ENCODE measurements at places on chromosomes 5 and 9. TPM values are rescaled to one million over a fixed set of nuclear protein-coding genes. Genes with fewer than 3 reads are reported as not detected.

DNA sequence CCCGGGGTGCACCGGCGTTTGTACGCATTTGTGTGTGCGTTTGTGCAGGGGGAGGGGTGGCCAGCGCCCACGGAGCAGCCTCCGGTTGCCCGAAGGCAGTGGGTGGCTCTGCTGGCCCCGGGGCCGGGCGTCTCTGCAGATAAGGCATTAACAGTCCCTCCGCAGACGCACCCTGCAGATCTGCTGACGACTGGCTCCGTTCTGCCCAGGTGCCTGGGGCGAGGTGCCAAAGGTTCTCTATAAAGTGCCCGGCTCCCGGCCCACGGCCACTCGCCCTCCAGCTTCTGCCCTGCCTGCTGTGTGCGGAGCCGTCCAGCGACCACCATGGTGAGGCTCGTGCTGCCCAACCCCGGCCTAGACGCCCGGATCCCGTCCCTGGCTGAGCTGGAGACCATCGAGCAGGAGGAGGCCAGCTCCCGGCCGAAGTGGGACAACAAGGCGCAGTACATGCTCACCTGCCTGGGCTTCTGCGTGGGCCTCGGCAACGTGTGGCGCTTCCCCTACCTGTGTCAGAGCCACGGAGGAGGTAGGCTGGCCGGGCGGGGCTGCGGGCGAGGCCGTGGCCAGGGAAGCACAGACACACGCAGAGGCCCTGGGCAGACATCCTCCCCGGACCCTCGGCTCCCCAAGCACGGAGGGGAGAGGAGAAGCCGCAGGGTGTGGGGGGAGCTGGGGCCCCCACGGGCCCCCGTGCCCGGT lies at the start of gene SLC6A19:
TSS of gene SLC6A19 (plus strand) at position 269 of the 699 bp plus-strand sequence. CDS start at position 325, 56 bp downstream.
- DNase-seq: no peak

- DNase-seq: no peak
Observed at GRCh38 chr5:135204151-135204600, 170.1 kb upstream of the PITX1 start.

DNA sequence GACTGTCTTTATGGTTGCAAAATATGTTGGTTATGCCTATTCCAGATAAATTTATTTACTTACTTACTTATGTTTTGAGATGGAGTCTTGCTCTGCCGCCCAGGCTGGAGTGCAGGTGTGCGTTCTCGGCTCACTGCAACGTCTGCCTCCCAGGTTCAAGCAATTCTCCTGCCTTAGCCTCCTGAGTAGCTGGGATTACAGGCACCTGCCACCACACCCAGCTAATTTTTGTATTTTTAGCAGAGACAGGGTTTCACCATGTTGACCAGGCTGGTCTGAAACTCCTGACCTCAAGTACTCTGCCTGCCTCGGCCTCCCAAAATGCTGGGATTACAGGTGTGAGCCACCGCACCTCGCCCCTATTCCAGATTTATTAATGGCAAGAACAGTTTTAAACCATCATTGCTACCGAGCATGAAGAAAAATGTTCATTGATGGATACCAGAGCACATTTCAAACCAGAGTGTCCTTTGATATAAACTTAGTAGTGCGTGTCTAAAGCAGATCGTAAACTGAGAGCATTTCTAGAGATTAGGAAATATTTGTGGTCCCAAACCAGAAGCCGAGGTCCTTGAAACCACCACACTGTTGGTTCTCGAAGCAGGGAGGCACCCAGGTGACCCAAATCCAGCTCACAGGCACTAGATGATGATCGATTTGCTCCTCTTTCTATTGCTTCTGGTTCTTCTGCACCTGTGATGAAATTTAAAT lies 85.2 kb downstream of the GRAMD2B start:
- DNase-seq: no peak

- DNase-seq: no peak
Observed at GRCh38 chr5:93252165-93252564, 328.9 kb downstream of the NR2F1-AS1 start.

GRCh38 chr5:119070578-119070827 lies 384 bp upstream of the DMXL1 start:
- DNase-seq: no peak

- no peak for DNase-seq
Observed at GRCh38 chr5:10513501-10514442, 50.1 kb upstream of the ANKRD33B start.

GRCh38 chr9:76112151-76112550 lies 221.7 kb downstream of the PCSK5 start:
- no peak for DNase-seq

DNA sequence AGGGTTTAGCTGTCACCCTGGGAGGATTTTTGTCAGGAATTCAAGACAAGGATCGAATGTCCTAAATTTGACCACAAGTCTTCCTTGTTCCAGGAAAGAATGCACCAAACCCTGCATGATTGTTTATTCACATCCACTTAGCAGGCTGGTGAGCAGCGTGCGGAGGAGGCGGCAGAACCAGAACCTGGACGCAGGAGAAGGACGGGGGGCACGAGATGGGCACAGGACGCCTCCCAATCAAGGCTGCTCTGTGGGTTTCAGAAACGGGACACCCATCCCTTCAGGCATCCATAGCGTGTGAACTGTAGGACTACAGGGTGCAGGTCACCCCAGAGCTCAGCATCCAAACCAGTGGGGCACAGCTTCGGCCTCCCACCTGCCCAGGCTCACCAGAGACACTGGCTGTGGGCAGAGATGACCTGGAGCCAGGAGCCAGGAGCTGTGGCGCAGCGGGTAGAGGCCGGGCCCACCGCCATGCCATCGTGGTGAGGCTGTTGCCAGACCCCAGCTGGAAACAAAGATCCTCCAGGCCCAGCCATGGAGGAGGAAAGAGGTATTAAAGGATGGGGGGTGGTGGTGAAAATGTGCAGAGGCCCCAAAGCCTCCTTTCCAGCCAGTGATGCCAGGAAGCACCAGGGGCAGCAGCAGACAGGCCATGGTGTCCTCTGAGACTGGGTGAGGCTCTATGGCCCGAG lies 32.3 kb upstream of the ADAMTS2 start:
- no peak for DNase-seq

GRCh38 chr9:105282870-105283621 lies 38.6 kb downstream of the SLC44A1 start:
- no peak for DNase-seq

- no peak for DNase-seq
Observed at GRCh38 chr9:21931428-21931827, 62.8 kb downstream of the CDKN2A start.

DNA sequence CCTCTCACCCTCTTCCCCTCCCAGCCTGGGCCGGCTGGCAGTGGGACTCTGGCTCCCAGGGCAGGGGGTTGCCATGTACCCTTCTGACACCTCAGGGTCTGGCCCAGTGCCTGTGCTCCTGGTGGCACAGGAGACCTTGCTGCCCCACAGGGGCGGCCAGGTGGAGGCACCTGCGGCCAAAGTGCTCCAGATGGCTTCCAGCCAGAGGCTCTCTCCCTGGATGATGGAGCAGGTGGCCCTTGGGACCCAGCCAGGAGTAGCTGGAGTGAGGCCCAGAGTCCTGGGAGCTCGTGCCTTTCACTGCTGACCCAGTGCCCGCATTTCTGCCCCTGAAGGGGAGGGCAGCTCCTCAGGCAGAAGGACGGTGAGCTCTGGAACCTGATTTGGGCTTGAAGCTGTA lies 87.3 kb downstream of the NTNG2 start:
- no peak for DNase-seq

- DNase-seq: no peak
Observed at GRCh38 chr5:16119790-16120189, 59.8 kb downstream of the MARCHF11 start.

DNA sequence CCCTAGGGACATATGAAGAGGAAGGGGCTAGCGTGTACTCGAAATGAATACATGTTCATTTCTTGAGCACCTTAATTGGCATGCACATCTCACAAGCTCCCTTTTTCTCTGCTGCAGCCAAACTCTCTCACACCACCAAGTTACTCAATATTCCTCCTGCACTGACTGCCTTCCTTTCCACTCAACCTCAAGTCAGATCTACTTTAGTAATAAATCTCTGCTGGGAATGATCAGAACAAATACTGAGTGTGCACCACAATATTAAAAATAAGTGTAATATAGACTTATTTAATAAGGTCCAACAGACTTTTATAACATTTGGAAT lies 995.8 kb upstream of the WWC1 start:
- DNase-seq: no peak

- no peak for DNase-seq
Observed at GRCh38 chr9:128635266-128636023, 21.2 kb downstream of the DYNC2I2 start.

GRCh38 chr5:7762267-7762666 lies 88.7 kb downstream of the CFAP90 start:
- no peak for DNase-seq

DNA sequence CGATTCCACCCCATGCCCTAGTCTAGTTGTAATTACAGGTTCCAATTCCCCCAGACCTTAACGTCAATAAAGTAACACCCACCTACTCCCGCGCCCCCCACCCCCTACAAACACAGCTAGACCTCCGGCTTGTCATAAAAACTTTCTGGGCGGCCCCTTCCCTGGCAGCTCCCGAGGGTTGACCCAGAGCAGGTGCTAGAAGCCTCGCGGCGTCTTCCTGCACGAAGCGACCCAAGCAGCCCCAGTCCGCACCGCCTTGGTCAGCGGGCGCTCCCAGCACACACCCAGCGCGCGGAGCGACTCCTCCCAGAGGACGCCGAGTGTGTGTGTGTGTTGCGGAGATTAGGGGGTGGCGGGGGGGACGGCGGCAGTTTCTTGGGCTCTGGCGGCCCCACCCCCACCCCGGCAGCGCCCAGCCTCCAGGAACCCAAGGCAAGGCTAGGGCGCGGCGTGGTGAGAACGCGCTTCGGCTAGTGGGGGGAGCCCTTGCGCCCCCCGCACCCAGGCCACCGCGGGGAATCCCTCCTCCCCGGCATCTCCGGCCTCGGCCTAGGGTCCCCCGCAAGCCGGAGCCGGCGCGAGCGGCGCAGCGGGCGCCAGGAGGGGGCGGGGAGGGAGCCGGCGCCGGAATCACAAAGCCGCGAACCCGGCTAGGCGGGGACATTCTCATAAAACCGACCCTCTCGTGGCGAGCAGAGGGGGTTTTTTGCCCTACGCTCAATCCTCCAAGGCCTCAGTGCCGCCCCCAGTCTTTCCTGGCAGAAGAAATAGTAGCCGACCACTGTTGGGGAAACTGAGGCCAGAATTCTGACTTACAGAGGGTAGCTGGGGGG lies 2.2 kb downstream of the PCDH1 start:
- no peak for DNase-seq

GRCh38 chr9:114588210-114588609 lies 641 bp downstream of the ATP6V1G1 start:
- no peak for DNase-seq

GRCh38 chr5:107074996-107075395 lies 595.7 kb downstream of the EFNA5 start:
- no peak for DNase-seq

DNA sequence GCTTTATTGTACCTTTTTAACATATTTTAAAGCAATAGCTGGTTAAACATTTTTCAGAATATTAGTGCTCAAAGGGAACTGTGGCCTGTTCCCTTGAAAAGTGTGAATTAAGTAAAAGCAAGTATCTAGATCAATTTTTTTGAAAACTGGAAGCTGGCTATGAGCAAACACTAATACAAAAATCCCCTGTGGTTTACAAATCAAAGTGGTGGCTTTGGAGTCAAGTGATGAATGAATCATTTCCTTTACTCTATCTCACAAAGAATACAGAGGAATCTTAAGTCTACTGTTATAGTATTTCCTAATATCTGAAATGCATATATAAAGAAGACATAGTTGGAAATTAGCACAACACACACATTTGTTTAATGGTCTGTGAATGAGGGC lies 212.4 kb upstream of the C9orf72 start:
- DNase-seq: no peak

GRCh38 chr9:103104101-103104500 lies 109.0 kb downstream of the CYLC2 start:
- DNase-seq: no peak

DNA sequence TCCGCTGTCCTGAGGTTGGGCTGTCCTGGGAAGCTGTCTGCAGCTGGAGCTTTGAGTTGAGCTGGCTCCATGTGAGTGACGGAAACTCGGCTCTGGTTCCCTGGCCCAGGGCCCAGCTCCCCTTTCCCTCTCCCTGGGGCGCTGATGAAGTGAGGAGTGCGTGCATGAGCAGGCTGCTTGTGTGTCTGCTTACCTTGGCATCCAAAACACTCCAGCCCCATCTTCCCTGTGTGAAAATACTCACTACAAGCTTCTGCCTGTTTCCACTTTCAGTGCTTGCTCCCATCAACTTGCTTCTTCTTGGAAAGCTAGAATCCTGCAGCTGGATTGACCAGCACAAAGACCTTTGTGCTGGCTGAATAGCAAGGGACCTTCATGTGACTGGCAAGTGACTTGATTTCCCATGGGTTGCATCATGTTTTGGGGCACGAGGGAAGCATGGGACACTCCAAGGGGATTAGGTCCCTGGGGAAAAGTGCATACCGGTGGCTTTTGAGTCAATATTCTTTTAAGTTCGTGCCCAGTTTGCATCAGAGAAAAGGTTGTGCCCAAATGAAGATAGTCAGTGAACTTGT lies 198.1 kb downstream of the GADD45G start:
- no peak for DNase-seq

DNA sequence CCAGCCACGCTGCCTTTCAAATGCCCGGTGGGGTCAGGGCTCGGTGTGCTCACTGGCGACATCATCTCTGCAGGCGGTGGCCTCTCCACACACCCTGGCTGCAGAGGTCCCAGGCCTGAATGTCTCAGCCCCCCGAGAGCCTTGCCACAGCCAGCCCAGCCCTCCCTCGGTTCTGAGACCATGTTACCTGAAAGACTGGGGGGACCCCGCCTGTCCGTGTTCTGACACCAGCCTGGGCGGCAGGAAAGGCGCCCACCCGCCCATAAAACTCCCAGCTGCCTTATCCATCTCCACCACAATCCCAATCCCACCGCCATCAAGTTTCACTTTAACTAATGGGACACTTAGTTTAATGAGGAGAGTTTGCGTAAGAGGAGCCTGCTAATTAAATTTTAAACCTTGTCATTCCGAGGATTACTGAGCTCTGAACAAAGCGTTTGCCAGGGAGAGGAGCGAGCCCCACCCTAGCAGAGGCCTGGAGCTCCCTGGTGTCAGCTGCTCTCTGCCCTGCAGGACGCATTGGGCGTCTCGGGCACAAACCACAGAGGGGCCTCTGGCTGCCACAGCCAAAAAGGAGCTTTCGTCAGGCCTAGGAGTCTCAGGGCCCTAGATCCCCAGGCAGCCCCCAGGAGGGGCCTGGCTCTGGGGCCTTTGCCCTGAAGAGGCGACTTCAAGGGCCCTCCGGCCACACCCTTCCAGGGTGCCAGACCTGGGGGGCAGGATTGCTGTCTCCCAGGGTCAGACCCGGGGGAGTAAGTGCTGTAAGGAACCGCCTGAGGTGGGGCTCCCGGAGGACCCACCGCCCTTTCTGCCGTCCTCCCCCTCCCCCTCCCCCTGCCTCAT lies 15.3 kb downstream of the LHX3 start:
- DNase-seq: no peak

- no peak for DNase-seq
Observed at GRCh38 chr5:13766236-13766635, 178.3 kb downstream of the DNAH5 start.

- no peak for DNase-seq
Observed at GRCh38 chr9:117750401-117750800, 46.2 kb downstream of the TLR4 start.

GRCh38 chr9:137077758-137078693 lies 709 bp downstream of the UAP1L1 start:
- DNase-seq: no peak

SLC2A8 gene
- 7.8 TPM for polyA plus RNA-seq

FOXD4L6 gene
- polyA plus RNA-seq: 0.16 TPM

KIAA0825 gene
- polyA plus RNA-seq: 0.87 TPM

RGS7BP gene
- 0.09 TPM for polyA plus RNA-seq

DTWD2 gene
- polyA plus RNA-seq: 2.3 TPM

FOXD4L4 gene
- polyA plus RNA-seq: 0.09 TPM
